Stimulated activated CD4-positive, alpha-beta T cell treated with anti-CD3 and anti-CD28 coated beads, Interleukin-12 subunit alpha, Interleukin-12 subunit beta, amount 100 ng/mL, for 48 hours (primary cell): ENCODE measurements at places on chromosomes 11 and 22.

GRCh38 chr11:69333149-69333710 is 39.3 kb downstream of the MYEOV start:
- DNase-seq: no peak

DNA sequence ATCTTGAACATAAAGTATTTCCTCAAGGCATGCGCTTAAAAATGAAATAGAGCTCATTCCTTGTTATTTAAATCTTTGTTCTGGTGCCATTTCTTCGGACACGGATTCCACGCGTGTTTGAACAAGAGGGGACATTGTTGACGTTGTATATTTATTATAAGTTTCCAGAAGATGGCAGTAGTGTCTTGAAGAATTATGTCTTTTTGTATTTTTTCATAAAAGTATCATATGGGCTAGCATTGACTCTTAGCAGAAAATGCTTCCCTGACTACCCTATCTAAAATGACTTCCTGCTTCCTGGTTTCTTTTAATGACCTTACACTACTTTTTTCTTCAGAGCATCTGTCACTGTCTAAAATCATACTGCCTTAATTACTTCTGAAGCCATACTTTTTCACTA is 20.4 kb downstream of the BIRC2 start:
- no peak for DNase-seq

- DNase-seq: no peak
These were observed 1.6 kb downstream of the ARAP1 start for GRCh38 chr11:72750556-72751115.

DNA sequence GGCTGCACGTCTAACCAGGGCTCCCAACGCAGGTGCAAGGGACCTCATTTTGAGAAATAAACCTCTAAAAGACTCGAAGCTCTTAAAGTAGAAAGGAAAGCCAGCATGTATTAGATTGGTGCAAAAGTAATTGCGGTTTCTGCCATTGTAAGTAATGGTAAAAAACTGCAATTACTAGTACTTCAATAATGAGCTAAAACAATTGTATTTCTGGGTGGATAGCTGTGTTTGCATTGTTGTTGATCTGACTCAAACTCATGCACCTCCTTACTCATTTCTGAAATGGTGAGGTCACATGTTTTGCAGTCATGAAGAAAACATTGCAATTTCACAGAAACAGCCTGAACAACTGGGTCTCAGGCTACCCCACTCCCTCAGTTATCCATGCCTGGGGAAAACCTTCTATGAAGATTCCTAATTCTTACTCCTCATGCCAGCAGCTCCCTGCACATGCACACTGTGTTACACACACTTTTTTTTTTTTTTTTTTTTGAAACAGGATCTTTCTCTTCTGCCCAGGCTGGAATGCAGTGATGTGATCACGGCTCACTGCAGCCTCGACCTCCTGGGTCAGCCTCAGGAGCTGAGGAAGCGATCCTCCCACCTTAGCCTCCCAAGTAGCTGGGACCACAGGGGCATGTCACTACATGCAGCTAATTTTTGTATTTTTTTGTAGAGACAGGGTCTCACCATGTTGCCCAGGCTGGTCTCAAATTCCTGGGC is 24.6 kb downstream of the VWCE start:
- DNase-seq: no peak

- no peak for DNase-seq
These were observed 83.9 kb downstream of the GALNT18 start for GRCh38 chr11:11537871-11538270.

DNA sequence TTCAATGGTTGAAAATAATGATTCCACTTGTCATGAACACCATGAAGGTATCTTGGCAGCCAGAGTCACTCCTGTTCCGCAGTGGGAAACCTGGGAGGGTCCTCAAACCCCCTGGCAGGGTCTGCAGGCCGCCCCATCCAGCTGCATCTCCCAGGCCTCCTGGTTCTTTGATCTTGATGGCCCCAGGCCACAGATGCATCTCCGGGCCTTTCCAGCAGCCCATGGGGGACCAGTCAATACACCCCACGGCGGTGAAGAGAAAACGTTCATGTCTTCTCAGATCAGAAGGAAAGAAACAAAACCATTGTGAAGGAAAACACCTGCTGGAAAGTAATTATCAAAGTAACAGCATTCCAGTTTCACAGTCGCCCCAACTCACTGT is 1.8 kb upstream of the TTLL8 start:
- no peak for DNase-seq
